ENCODE measurements at places on chromosomes 12 and 14.
A peak's percentile ranks its signal among the peaks of the same experiment; 100 is the strongest.

GRCh38 chr12:109020796-109021380, at the start of gene SVOP:
SVOP (minus strand) TSS chr12:109021068; CDS start chr12:109020868, 200 bp downstream.
- peak; percentile 7 for DNase-seq

DNA sequence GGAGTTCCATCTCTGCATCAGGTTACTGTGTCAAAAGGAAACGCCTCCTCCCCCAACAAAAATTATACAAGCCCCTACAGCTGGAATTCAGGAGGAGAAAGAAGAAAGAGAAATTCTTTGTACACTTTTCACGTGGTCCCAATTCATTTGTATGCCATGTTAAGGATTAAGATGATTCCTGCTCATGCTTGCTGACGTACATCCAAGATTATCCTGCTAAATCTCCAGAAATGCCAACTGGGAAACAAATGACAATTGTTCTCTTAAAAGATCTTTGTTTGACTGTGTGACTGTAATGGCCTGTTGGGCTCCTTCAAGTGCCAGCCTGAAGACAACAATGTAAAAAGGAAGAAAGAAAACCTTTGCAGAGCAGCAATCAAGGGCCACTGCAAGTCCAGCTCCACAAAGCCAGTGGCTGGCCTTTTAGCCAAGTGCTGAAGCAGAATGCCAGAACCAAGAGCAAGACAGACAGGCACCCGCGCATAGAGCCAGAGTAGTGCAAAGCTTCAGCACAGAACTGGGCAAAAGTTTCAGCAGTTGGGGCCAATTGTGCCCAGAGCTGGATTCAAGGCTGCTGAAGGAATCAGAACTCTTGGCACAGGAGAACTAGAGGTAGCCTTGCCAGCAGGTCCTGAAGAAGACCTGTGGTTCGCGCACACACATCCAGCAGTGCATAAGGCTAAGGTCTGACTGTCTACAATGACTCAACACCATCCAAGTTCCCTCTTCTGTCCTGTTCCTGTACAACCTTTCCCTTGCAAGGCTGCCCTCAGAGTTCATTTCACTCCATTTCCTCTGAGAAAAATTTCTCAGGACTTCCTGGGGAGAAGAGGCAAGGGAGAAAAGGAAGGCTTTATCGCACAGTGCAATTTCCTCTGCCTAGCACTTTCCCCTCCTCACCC, 209.7 kb upstream of the BMP4 start:
- no peak for DNase-seq

DNA sequence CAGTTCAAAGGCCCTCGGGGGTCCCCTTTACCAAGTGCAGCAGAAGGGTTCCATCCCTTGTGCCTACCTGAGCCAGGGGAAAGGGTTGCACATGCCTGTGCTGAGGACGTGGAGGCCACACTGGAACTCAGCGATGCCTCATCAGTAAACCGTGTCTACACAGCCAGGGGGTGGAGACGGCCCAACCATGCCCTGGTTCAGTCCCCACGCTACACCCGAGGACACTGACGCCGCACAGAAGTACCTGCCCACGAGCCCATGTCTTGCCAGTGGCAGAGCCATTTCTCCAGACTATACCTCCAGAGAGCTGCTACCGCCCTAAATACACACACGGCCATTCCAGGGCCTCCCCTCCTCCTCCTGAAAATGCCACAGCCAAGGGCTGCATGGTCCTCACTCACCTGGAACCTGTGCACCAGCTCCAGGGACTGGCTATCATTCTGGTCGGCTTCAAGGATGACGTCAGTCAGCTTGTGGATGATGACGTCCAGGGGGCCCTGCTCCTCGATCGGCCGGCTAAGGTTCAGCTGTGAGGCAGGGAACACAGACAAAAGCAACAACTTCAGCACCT, 93.4 kb downstream of the CHGA start:
- no peak for DNase-seq

- no peak for DNase-seq
These were observed 228.5 kb downstream of the PTPRO start for GRCh38 chr12:15550793-15551192.

GRCh38 chr14:64764641-64765520, 60.7 kb downstream of the PLEKHG3 start:
- DNase-seq: peak; percentile 49
